Prostate gland (tissue), 2 donors: ENCODE measurements at places on chromosomes 13 and 19. TPM values are rescaled to one million over a fixed set of nuclear protein-coding genes. Genes with fewer than 3 reads are reported as not detected.
A peak's percentile ranks its signal among the peaks of the same experiment; 100 is the strongest.

DNA sequence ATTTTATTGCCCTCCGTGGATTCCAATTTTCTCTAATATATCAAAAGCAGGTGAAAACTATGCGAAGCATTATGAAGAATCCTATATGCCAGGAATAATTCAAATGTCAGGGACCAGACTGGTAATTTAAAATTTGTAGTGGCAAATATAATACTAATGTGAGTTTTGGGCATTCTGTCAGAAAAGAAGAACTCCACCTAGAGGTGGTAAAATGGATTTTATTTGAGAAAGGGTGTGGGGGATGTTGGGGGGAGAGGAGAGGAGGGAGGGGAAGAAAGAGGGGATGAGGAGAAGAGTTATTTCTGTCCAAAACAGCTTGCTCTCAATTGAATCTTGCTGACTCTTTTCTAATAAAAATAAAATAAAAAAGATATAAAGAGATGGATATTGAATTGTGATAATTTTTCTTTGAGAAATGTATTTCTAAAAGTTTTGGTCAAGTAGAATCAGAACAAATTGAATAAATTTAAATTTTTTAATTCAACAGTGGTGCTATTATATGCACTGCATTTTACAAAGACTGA, 929.3 kb upstream of the SLITRK5 start:
- no peak for DNase-seq
- no peaks in the 10 kb centered on the region for H3K4me1 ChIP-seq
- H3K4me3 ChIP-seq: no peak overlapping the region

BLVRB gene
- 101 TPM for total RNA-seq

DNA sequence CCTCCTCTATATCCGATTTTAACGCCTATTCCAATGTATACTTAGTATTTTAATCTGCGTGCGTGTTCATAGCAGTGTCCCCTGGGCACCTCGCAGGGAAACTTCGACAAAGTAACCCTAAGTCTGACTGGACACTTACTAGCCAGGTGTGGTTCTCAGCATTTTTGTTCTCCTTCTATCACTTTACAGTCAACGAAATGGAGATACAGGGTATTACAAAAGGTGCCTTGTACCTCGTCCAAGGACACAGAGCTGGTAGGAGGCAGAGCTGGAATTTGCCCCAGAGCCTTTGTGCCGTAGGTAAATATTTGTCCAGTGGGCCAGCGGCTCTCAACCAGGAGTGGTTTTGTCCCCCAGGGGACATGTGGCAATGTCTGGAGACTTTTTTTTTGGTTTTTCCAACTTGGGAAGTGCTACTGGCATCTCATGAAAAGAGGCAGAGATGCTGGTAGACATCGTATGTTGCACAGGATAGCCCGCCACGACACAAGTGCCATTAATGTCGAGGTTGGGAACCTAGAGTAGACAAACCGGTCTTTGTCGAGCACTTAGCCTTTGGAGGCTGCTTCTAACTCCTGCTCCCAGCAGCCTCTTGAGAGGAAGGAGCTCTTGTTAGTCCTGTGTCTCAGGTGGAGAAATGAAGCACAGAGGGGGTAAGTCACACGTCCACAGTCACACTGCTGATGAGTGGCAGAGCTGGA, 1.1 kb downstream of the ZNF444 start:
- no peaks in the 10 kb centered on the region for H3K36me3 ChIP-seq
- peak overlapping the region; percentile 91 for H3K27ac ChIP-seq
- H3K4me1 ChIP-seq: peaks cover 22% of the 10 kb centered on the region
- H3K4me3 ChIP-seq: peak overlapping the region; percentile 39
- no peaks in the 10 kb centered on the region for H3K27me3 ChIP-seq
- peak; percentile 81 for DNase-seq

GRCh38 chr13:93264876-93265275, 38.3 kb downstream of the GPC6 start:
- H3K4me1 ChIP-seq: no peaks in the 10 kb centered on the region
- no peak overlapping the region for H3K27ac ChIP-seq
- H3K27me3 ChIP-seq: no peaks in the 10 kb centered on the region
- no peak overlapping the region for H3K4me3 ChIP-seq
- no peak for DNase-seq

DNA sequence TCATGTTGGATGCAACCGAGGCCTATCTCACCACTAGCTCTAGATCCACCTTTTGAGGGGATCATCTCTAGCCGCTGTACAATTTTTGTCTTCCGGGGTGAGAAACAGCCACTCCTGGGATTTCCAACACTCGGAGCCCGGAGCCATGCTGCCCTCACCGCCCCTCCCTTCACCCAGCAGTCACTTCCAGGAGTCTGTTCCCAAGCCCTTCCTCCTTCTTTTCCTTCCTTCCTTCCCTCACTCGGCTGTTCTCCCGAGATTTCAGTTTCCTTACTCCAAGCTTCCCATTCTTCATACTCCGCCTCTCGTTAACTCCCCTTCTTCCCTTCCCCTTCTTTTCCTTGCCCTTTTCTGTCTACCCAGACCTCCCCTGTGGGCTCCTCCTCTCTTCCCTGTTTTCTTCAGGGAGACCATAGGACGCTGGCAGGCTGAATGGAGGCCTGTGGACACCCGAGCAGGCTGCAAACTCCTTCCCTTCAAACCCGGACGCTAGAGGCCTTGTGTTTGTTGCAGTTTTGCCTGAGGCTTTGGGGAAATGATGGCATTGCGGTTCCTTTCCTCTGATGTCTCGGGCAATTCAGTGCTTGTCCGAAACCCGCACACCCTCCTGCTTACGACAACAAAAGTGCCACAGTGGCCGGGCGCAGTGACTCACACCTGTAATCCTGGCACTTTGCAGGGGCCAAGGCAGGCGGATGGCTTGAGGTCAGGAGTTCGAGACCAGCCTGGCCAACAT, 96.0 kb downstream of the CAB39L start:
- no peak for DNase-seq
- H3K27me3 ChIP-seq: no peaks in the 10 kb centered on the region
- H3K27ac ChIP-seq: no peak overlapping the region
- H3K4me1 ChIP-seq: no peaks in the 10 kb centered on the region
- H3K36me3 ChIP-seq: no peaks in the 10 kb centered on the region

RXFP2 gene
- not detected for total RNA-seq

DNA sequence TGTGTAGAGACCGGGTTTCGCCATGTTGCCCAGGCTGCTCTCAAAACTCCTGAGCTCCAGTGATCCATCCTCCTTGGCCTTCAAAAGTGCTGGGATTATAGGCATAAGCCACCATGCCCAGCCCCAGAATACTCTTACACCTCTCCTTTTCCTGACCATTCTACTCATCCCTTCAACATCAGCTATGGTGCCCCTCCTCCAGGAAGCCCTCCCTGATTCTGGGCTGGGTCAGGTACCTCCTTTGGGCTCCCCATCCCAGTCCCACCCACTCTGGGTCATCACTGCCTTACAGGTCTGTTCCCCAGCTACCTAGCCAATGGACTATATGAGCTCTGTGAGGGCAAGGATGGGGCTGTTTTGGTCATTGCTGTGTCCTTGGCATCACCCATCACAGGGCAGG, 9.6 kb downstream of the TGFB1 start:
- no peaks in the 10 kb centered on the region for H3K27me3 ChIP-seq
- no peak overlapping the region for H3K4me3 ChIP-seq
- H3K27ac ChIP-seq: no peak overlapping the region
- no peak for DNase-seq
- no peaks in the 10 kb centered on the region for H3K4me1 ChIP-seq

ZFP14 gene
- total RNA-seq: 5.2 TPM

GRCh38 chr19:478236-478903, 17.5 kb upstream of the SHC2 start:
- H3K27ac ChIP-seq: no peak overlapping the region
- no peak for DNase-seq
- no peaks in the 10 kb centered on the region for H3K36me3 ChIP-seq

GRCh38 chr19:54062643-54063042, 1.1 kb downstream of the VSTM1 start:
- H3K27ac ChIP-seq: no peak overlapping the region
- DNase-seq: no peak
- H3K36me3 ChIP-seq: no peaks in the 10 kb centered on the region
- no peaks in the 10 kb centered on the region for H3K27me3 ChIP-seq
